ENCODE measurements at places on chromosomes 7 and 10.

GRCh38 chr7:151139071-151139790, 28.3 kb downstream of the GBX1 start:
- DNase-seq, result no peak

- no peak for DNase-seq
Observed at GRCh38 chr10:114607358-114607998, 50.6 kb downstream of the ABLIM1 start.

DNA sequence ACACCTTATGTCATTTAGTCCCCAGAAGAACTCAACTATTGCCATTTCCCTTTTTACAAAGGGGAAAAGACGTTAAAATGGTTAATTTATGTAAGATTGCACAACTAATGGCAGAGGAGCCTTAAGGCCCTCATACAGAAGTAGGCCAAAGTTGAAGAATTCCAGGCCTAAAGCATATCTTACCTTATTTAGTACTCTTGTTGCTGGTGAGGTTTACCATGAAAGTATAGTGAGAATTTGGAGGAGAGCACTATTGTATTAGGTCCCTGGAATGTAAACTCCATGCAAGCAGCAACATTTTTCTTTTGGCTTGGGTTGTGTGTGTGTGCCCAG, 731 bp upstream of the CRPPA start:
- no peak for DNase-seq

DNA sequence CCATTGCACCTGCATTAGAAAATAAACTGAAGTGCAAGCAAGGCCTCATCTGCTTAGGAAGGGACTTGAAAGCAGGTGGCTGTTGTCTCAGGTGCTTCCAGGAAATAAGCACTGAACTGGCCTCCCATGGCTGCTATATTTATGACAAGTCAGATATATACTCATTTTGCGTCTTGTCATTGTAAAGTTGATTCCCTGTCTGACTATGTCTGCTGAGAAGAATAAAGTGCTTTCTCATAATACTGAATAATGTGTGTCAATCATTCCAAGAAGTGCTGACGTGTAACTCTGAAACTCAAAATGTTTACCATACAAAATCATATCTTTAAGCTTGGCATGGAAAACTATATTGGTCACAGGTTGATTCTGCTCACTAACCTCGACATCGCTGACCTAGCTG, 44.9 kb upstream of the SVOPL start:
- DNase-seq, result no peak

GRCh38 chr10:77965294-77965693, 38.7 kb upstream of the DLG5 start:
- DNase-seq, result no peak

DNA sequence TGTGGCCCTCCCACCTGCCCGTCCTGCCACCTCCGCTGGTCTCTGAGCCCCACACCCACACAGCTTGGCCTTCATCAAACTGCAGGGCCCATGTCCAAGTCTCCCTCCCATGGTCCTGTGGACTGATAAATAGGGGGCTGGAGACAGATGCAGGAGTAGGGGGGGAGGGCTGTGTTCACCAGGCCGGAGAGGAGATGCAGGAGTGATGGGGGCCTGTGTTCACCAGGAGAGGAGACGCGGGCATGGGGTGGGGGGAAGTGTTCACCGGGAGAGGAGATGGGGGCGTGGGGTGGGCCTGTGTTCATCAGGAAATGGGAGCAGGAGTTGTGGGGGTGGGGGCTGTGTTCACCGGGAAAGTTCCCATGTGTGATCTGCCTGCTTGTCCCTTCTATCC, 37.0 kb downstream of the JAKMIP3 start:
- no peak for DNase-seq

- peak; percentile 12 for DNase-seq
Observed at GRCh38 chr7:117827862-117828261, 45.4 kb downstream of the CTTNBP2 start.

DNA sequence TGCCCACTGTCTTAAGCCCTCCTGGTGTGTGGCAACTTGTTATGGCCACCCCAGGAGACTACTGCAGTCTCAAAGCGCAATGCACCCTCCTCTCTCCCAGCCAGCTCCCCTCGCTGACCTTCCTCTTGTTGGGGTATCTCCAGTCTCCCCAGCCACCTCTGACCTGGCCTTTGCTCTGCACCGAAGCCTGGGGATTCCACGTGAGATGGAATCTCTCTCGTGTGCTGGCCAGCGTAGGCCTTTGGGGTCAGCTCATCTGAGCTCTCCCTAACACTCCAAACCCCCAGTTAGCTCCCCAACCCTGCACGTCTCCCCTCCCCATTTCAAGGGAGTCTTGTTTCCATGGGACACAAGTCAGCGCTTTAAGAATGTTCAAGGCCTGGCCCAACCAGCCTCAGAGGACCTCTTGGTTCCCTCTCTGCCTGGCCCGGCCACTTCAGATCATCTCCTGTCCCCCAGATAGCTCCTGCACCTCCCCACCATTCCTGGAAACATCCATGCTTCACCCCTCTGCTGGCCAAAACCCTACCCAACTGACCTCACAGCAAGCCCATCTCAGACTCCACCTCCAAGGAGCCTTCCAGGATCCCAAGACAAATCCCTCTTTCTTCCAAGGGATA, 11.2 kb downstream of the ITPRIP start:
- DNase-seq, result no peak

- no peak for DNase-seq
Observed at GRCh38 chr7:150909200-150909995, 57.1 kb downstream of the AOC1 start.

DNA sequence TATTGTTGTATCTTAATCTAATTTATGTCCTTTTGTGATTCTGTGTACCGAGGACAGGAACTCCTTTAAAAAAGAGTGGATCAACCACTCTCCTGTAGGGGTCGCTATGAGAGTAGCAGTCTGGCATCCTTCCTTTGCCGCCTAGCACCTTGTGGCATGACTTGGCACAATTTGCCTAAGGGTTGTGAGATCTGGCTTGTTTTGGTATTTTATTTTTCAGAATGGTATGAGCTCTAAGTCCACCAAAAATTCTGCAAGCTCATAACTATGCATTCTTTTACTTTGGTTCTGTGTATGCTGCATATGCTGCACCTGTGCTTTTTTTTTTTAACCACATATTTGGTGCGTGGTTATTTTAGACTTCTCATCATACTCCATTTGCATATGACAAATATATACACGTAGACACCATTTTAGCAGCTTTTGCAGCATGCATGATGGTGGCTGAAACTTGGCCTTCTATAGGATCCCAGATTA, 112.8 kb downstream of the CDK14 start:
- DNase-seq, result no peak

DNA sequence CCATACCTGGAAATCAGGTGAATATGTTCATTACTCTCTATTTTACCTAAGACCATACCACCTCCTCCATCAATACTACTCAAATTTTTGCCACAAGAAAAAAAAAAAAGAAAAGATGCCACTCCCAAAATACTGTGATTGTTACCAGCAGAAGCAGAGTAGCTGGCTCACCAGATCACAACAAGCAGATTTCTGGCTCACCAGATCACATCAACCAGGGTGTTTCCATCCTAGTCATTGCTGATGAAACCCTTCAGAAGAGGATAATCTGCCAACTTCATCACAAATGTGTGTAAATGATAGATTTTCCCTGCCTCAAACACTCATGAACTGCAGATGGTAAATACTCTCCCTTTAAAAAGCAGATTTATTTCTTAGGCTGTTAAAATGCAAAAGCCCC, 109.7 kb upstream of the NAMPT start:
- DNase-seq, result no peak

DNA sequence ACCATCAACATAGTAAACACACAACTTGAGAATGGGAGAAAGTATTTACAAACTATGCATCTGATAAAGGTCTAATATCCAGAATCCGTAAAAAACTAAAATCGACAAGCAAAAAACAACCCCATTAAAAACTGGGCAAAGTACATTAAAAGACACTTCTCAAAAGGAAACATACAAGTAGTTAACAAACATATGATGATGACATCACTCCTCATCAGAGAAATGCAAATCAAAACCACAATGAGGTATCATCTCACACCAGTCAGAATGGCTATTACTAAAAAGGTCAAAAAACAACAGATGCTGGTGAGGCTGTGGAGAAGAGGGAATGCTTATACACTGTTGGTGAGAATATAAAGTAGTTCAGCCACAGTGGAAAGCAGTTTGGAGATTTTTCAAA, 125.1 kb downstream of the TFPI2 start:
- no peak for DNase-seq

- DNase-seq, result no peak
Observed at GRCh38 chr10:44854693-44855350, 56.3 kb upstream of the TMEM72 start.

GRCh38 chr7:129958643-129959470, 6.1 kb upstream of the UBE2H start:
- DNase-seq, result no peak

- DNase-seq, result no peak
Observed at GRCh38 chr10:34809796-34810195, 5.3 kb downstream of the PARD3 start.

DNA sequence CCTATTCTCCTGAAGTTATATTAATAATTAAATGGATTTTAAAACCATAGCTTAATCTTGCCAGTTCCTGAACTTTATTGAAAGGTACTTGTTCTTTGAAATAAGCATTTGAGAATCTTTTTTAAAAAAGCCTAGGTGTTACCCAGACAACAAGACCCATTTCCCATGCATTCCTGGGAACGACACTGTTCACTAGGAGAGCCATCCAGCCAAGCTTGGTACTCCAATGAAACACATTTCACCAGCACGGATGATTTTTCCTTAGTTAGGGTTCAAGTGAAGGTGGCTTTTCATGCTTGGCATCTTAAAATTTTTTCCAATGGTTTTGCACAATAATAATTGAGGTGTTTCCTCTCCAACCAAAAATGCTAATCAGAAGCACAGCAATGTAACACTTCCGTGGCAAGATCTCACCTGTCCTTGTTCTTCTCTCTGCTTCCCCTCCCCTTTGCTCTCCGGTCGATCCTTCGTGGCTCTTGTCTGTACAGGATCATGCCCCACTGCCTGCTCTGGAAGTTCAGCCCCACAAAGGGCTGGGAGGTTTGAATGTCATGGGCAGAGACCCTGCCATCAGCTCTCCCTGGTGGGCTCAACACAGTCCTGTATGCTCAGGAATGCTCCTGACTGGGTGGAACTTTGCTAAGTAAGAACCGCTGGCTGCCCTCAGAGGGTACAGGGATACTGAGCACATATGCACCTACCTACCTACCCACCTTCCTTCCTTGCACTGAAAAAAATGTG, 69.7 kb upstream of the AQP1 start:
- DNase-seq, result no peak

- DNase-seq, result no peak
Observed at GRCh38 chr10:14010101-14010558, 320.6 kb downstream of the FRMD4A start.

DNA sequence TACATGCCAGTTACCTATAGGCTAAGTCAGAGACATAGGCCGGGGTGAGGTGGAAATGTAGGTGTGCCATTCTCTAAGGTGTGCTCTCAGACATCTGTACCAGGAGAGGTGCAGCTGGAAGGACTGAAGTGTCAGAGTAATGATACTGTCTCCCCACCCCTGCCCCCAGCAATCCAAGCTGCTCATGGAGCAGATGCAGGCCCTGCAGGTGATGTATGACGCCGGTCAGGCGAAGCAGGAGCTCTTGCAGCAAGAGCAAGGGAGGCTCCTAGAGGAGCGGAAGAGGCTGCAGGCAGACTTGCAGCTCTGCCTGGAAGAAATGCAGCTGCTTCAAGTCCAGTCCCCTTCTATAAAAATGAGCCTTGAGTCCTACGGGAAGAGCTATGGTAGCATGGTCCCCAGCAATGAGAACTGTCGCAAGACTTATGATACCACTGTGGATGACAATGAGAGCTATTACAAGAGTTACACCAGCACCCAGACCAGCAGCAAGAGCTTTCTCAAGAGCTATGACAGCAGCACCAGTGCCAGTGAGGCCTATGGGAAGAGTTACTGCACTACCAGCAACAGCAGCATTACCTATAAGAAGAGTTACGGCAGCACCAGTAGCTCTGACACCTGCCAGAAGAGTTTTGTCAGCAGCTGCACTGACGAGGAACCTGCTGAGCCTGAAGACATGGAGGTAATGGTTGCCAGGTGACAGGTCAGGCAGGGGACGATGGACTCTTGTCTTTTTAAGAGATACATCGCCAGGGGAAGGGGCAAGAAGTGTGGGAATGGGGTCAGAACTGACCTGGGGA, 18.4 kb upstream of the FLNC start:
- DNase-seq, result peak; percentile 83

- DNase-seq, result no peak
Observed at GRCh38 chr7:106625678-106626301, 35.2 kb downstream of the CCDC71L start.

DNA sequence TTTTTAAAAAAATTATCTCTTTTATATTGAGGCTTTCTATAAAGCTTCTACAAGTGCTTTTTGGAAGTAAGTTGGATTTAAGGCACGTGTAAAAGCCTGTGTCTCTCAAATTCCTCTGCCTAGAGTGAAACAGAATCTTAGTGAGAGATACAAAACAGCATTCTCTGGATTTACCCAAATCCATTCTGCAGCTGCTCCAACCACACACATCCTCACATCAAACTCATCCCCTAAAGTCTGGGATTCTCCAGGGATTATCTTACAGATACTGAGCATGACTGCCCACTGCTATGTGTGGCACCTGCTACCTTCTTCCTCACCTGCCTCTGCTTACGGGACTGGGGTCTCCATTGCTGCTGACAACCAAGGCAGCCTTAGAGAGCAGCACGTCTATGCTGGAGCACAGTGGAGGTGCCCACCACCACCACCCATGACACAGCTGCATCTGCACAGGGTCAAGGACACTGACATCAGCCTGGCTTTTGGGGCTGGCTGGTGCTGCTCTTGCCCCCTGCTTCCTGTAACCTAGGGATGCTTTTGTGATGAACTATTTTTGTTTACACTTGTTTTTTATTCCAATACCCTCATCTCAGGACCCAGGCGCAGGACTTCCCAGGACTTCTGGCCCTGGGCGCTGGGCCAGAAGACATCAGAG, 139.2 kb upstream of the NAMPT start:
- no peak for DNase-seq

- DNase-seq, result no peak
Observed at GRCh38 chr10:52696232-52696631, 76.4 kb downstream of the MBL2 start.

GRCh38 chr10:26621889-26622711, 75.4 kb upstream of the PDSS1 start:
- no peak for DNase-seq

DNA sequence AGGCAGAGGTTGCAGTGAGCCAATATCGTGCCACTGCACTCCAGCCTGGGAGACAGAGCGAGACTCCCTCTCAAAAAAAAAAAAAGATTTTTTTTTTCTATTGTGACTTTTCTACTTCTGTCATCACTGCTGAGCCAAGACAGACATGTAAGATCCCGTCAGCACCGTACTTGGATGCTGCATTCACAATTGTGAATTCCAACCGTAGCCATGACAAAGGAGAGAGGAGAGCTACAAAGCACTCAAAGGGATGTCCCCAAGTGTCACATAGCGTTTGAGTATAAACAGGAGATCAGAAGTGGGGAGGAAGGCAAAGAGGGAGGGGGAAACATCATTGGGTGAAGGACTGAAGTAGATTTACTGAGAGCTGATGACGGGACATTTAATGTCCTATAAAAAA, 144.2 kb downstream of the PRPF18 start:
- no peak for DNase-seq
